ENCODE measurements at places on chromosomes 5 and 9. TPM values are rescaled to one million over a fixed set of nuclear protein-coding genes. Genes with fewer than 3 reads are reported as not detected.

GRCh38 chr5:125272357-125272756 lies 525.9 kb upstream of the ZNF608 start:
- DNase-seq, result no peak

- no peak for DNase-seq
Observed at GRCh38 chr9:111096051-111096450, 57.8 kb upstream of the LPAR1 start.

DNA sequence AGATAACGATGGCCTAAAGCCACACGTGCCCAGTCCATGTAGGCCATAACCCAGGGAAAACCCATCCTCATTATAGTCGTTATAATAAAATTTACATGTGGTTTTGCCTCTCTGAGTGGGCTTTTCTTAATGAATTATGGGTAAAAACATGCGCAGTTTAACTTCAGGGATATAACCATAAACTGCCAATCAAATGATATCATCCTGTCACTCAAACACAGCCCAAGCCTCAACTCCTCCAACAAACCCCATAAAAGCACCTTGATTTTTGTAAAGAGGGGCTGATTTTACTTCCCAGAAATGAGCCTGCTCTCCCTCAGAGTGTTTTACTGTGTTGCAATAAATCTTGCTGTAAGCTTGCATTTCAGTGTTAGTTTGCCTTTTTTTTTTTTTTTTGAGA lies 15.8 kb upstream of the SETX start:
- no peak for DNase-seq

DNA sequence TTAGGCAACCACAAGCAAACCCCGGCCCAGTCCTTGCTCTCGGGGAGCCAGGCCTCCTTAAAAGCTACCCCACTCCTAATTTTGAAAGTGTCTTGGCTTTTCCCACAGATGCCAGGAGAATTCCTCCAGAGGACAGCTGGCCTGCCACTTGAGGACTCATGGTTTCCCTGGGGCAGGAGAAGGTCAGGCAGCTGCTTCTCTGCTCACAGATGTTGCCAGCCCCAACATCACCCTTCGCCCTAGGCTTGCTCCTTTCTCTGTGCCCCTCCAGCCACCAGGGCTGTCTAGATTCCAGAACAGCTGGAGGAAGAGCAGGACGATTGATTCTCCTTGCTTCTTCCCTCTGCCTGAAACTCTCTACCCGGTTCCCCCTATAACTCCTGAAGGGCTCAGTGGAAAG lies 8.5 kb downstream of the GGTA1 start:
- DNase-seq, result no peak

GRCh38 chr9:21689854-21690253 lies 112.6 kb upstream of the MTAP start:
- no peak for DNase-seq

DNA sequence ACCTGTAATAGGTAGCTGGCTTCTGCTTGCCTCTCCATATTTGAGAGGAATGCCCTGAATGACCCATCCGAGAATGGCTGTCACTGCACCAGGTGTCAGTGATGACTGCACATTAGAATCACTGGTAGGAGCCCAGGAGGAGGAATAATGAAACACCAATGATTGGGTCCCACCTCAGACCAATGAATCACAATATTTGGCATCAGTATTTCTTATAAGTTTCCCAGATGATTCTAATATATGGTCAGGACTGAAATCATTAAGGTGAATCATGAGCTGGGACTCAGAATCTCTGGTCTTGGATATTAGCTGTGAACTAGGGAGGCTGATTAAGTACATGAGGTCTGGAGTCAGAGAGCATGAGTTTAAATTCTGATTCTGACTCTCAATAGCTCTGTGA lies 23.4 kb downstream of the ARSB start:
- no peak for DNase-seq

DNA sequence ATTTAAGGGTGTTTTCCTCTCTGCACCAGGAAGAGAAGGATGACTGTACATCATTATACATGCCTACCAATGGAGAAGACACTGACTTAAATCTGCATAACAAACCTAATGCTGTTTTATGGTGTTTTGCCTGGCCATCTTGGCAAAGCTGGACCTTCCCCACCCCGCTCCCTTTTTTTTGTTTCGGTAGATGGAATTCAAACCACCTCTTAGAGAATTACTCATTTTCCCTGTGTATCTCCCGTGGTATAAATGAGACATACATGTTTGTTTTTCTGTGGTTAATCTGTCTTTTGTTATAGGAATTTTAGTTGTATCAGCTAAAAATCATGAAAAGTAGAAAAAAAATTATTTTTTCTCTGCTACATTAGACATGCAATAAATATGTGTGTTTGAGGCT lies 28.8 kb downstream of the IL12B start:
- no peak for DNase-seq

- DNase-seq, result no peak
Observed at GRCh38 chr5:67986761-67987160, 228.8 kb upstream of the PIK3R1 start.

DNA sequence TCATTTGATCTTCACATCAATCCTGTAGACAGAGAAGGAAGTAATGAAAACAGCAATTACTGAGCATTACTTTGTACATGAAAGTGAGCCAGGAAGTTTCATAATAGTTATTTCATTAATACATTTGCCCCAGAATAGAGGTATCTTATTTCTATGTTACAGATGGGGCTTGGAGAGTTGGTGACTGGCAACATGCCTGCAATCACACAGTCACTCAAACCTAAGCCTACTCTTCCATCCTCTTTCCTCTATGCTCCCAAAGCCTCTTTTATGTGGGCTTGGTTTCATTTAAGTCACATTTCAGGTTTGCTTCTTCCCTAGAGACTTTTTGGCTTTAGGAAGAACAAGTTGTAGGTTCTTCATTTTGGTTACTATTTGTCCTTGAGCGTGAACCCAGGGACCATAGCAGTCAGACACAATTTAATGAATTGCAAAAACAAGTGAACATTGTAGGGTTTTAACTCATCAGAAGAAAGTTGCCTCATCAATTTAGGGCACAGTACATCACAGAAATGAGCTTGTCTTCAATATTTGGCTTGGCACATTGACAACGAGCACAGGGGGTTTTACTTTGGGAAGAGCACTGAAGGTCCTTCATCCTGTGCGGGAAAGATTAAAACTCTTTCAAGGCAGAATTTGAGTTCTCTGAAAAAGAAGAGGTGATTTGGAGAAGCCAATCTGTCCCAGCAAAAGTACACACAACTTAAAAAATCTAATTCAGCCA lies 381.1 kb downstream of the TMEM38B start:
- DNase-seq, result no peak

GRCh38 chr5:114726131-114726530 lies 364.3 kb downstream of the KCNN2 start:
- DNase-seq, result no peak

DNA sequence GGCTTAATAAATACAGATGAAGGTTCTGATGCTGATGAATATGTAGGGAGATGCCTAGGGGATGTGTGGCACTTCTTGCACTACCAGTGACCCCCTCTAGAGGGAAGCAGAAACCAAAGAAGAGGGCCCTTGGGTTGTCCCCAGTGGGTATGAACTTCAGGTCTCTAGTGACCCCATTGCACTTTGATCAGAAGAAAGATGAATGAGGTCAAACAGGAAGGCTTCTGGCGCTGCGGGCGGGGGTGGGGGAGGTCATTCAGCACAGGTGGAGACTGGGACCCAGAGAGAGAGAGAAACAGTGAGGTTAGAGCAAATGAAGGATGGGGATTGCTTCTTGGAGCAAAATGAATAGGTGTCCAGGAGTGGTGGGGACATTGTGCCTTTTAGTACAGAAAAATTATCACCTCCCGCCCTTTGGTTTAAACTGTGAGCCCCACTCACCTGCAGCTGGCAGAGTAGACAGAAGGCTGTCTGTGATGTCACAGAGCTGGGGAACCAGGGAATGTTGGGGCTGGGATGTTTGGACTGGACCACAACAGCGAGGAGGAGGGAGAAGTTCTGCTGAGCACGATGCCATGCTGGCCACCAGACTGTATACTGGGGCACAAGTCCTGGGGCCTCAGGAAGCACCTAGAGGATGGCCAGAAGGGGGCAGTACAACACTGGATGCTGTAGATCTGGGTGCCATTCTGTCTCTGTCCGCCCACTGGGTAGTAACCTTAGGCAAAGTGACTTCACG lies at the start of gene TEX48:
Gene TEX48, minus strand, starts transcription at position 599 of the 739 bp plus-strand sequence. CDS start 10,469 bp downstream, outside the sequence.
- DNase-seq, result no peak

- DNase-seq, result no peak
Observed at GRCh38 chr9:76905791-76906646, at the start of gene PRUNE2. Gene PRUNE2, minus strand, starts transcription at chr9:76906114. Its CDS starts 151 bp downstream, at chr9:76905963.

DNA sequence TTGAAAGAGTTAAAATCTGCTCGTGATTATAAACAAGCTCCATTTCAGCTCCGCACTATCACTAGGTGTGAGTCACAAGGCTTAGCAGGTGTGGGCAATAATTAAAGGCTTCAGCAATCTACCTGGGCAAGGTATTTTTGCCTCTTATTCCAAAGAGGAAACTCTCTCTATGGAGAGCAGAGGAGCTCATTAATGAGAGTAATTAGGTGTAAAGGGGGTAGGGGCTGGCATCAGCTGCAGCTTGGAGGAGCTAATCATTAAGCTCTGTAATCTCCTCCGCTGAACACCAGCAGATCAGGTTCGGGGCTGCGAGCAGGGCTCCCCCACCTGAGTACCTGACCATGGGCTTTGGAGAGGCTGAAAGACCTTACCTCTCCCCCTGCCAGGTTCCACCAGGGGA lies 129.2 kb downstream of the CRB2 start:
- no peak for DNase-seq

- DNase-seq, result peak; percentile 67
Observed at GRCh38 chr9:88537761-88538091, 2.7 kb downstream of the NXNL2 start.

- DNase-seq, result no peak
Observed at GRCh38 chr5:166338801-166339200, 1952.6 kb upstream of the WWC1 start.

DNA sequence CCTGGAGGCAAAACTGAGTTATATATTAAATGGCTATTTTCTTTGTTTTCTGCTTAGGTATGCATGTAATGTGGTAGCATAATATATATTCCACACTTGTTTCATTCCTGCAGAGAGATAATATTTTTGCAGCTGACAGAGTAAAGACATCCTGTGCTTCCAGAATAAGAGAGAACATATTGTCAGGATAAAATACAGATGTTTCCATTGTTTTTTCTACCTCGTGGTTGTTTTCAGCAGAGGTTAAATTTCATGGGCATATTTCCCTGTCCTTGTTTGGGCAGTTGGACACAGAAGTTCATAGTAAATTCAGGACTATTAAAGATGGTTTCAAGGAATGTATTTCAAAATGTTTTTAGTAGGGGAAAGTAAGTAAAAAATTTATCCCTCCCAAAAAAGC lies 47.6 kb upstream of the MEGF10 start:
- DNase-seq, result no peak

DNA sequence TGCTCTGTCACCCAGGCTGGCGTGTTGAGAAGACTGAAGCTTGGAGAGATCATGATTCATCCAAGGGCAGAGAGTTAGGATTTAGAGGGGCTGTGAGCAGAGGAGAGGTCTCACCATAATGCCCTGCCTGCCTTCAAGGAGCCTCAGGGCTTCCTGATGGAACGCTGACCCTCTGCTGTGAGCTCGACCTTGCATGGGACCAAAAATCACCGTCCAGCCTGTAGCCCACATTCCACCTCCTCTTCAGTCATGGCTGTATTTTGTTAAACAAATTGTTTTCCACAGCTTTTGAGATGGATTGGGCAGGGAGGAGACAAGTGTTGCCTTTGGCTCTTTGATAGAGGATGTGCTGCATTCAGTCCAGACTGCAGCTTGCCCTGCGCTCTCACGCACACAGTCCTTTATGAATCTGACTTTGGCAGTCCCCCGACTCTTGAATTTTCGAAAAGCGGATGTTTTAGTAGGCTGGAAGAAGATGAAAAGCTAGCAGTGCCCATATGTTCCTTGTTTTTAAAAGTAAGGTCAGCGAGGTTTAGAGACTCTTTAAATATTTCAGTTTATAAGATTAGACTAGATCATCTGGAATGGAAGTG lies 79.5 kb downstream of the MVB12B start:
- peak; percentile 75 for DNase-seq

DNA sequence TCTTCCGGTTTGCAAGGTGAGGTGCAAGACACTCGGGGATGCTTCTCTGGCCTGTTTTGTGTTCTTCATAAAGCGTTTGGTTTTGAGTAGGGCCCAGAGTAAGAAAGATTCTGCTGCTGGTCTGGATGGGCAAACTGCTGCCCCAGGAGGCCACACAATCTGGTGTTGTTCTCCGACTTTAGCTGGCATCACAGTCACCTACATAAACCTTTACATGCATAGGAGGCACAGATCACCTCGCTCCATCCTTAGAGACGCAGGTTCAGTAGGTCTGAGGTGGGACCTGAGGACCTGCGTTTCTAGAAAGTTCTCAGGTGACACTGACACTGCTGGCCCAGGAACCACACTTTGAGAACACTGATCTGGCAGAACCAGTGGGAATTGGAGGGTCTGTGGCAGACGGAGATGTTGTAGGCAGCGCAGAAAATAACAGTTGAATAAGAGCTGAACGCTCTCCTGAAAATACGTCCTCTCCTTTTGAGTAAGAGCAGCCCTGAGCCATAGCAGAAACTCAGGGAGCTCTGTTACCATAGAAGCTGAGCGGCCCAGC lies 3.9 kb upstream of the SLC6A3 start:
- DNase-seq, result no peak

GRCh38 chr5:35442885-35443639 lies 174.6 kb upstream of the SPEF2 start:
- no peak for DNase-seq

DNA sequence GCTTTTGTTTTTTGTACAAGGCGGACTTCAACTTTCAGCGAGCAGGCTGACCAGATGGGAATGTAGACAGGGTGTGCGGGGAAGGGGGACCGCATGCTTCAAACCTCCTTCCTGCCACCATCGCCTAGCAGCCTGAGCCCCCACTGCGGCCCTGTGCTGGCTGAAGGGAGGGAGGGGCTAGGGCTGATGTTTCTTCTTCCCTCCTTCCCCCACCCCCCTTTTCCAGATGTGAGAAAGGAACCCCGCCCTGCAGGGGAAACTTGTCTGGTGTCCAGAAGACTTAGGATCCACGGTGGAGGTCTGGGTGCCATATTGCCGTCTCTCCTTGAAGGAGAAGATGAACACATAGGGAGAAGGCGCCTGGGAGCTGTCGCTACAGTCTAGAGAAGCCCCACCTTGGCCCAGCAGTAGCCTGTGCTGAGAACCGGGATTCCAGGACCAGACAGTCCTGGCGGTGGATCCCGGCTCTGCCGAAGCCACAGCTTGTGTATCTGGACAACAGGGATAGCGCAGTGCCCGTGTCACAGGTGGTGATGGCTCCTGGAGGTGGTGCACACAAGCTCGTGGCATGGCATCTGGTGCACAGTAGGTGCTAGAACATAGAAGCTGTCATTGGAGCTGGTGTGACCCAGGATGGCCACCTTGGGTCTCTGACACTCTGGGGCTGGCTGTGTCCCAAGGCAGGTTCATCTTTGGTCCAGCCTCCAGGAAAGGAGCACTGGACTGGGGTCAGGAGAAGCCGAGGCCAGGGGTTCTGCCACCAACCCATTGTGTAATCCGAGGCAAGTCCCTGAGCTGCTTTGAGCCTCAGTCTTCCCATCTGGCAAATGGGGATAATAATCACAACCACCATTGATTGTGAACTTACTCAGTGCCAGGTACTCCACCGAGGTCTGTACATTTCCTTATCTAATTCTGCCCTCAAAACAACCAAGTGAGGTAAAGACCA lies 205.6 kb downstream of the C9orf50 start:
- no peak for DNase-seq

- no peak for DNase-seq
Observed at GRCh38 chr5:56608217-56608925, 207.0 kb upstream of the MAP3K1 start.

Gene SCGB3A2
- not detected for polyA plus RNA-seq

Gene IRX2
- polyA plus RNA-seq, result 2.7 TPM

Gene PCDHB10
- polyA plus RNA-seq, result 0.18 TPM

Gene ARSI
- 5.2 TPM for polyA plus RNA-seq

Gene TMC1
- polyA plus RNA-seq, result 1.2 TPM

Gene CDC25C
- polyA plus RNA-seq, result 8.7 TPM

Gene EGFLAM
- 5.6 TPM for polyA plus RNA-seq

Gene SOHLH1
- polyA plus RNA-seq, result not detected

Gene ASTN2
- polyA plus RNA-seq, result 10.7 TPM
